Activated T-cell treated with anti-CD3 and anti-CD28 coated beads for 4 hours (primary cell): ENCODE measurements at places on chromosomes 6 and 20.

DNA sequence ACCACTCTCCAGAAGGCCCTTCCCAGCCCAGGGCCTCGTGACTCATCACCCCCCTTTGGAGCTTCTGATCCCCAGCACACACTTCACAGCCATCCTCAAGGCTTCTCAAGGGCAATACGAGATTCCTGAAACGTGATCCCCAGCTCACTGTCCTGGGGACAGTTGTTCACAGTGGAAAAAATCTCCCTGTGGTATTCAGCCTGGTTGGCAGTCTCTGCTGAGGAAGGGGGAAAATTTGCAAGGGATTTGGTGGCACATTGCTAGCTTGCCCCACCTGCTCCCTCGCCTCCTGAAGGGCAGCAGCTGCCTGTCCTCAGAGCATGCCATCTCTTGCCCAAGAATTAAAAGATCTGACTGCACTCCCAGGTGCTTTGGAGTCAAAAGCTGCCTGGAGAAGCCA lies 20.7 kb upstream of the PKHD1 start:
- no peak for DNase-seq

DNA sequence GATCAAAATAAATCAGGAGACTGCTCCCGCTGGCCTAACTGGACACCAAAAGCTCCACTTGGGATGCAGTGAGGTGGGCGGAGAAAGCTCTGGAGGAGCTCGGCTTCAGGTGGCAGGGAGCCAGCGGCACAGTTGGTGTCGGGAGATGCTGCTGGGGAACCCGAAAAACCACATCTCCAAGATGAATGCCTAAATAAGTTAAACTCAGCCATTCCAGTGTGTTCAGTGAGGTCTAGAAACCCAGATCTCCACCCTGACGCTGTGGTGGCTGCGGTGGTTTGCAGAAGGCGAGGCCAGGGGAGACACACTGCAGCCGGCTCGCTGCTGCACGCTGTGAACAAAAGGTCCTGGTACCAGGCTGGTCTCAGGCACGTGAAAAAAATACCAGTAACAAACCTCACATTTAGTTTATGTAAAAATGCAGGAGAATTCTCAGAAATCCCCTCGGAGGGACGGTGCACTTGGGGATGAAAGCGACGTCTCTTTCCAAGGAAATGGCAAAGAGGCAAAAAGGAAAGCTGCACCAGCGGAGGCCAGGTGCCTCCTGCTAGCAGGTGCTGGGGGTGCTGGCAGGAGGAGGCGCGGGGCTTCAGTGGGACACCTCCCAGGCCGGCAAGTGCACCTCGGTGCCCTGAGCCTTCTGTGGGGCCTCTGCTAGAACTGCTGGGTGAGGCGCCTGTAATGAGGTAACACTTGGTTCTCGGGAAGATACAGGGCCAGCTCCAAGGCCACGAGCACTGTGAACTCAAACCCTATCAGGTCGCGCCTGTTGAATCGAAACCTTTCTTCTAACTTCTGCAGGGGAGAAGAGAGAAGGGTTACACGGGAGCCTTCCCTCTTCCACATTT lies 3.6 kb downstream of the RPS21 start:
- DNase-seq = no peak

DNA sequence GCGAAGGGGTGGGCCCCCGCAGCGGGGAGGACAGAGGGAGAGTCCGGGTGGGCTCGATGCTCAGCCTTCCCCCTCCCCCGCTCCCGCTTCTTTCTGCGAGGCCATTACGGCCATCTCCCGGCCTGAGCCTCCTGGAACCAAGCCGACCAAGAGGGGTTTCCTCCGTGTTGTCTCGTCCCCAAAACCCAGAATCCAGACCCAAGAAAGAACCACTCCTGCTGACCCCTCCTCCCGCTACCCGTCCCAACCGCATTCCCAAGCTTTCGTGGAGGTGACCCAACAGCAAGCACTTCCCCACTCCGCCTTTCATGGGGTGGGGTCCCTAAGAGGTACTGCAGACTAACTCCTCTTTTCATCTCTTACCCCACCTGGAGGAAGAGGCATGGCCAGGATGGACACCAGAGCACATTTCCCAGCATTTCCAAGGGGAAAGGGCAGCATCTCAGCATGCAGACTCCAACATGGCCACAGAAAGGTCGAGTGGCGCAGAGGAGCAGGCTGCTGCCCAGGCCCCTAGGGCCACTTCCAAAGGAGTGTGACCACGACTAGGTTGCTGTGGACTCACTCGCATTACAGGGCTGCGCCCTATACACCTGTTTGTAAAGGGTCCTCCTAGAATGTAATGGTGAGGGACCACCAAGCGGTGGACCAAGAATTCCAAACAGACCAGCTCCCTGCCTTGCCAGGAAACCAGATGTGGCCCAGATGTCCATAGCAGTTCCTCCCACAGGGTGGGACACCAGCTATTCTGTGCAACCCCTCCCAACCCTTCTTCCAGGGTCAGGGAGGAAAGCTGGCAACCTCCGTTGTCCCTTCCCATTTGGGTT lies 53.4 kb downstream of the MRPL14 start:
- no peak for DNase-seq

DNA sequence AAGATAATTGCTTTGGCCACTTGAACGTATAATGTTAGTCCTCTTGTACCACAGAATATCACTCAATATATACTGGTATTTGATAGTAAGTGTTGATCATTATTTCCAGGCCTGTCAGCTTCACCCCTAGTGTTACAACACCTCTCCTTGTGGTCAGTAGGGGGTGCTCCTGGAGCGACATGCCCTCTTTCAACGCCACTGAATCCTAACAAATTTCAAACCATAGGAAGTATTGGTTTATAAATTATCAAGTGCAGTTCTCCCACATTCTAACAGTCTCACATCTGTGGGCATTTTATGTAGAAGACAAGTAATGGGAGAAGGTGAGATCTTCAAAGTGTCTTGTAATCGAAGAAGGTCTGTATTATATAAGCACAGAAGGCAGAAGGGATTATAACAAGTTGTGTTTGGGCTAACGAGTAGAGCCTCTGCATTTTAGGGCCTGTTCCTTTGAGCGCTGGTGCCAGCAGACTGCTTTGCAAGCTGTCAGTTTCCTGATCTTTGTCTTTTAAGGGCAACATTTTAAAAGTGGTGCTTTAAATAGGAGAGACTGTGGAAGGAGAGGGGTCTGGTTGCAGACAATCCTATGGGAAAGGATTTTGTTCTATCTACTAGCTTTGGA lies 57.1 kb upstream of the CEP162 start:
- DNase-seq = no peak

GRCh38 chr6:17446713-17447112 lies 53.3 kb downstream of the CAP2 start:
- no peak for DNase-seq

- DNase-seq = no peak
These were observed 53.5 kb upstream of the PLCB1 start for GRCh38 chr20:8078528-8078914.

GRCh38 chr6:143064951-143065683 lies 4.4 kb downstream of the AIG1 start:
- DNase-seq = no peak

DNA sequence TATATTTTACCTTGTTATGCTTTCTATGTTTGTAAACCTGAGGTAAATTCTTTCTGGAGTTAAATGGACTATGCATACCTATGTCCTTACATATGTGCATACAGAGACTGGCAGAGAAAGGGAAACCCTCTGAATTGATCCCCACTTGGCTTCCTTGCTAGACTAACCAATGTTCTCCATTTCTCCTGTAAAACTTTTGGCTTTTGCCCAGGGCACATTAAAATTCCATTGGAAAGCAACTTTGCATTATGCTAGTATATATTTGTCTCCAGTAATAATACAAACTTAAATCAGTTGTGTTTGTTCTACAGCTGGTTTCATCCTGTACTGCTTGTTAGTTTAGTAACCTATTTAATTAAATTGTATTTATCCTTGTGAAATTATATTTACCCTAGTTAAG lies 646.0 kb upstream of the MARCKS start:
- no peak for DNase-seq

- DNase-seq = no peak
These were observed 250.5 kb upstream of the PRND start for GRCh38 chr20:4471221-4471620.

GRCh38 chr6:55782275-55782674 lies 93.1 kb downstream of the BMP5 start:
- DNase-seq = no peak

GRCh38 chr6:149079456-149079855 lies 238.1 kb upstream of the TAB2 start:
- DNase-seq = no peak

GRCh38 chr6:143515061-143515760 lies 3.7 kb upstream of the FUCA2 start:
- DNase-seq = no peak

DNA sequence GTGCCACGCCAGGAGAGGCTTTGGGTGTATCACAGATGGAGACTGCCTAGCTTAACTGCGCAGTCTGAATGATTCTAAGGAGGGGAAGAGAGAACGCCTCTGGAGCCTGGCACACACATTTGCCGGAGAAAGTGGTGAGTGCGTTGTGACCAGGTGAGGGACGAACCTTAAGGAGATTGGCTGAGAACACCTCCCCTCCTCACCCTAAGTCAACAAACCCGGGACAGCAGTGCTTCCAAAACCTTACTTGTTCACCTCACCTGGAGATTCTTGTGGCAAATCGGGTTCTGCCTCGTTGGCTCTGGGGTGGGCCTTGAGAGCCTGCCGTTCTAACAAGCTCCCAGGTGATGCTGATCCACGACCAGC lies 9.4 kb downstream of the SYNJ2 start:
- no peak for DNase-seq

DNA sequence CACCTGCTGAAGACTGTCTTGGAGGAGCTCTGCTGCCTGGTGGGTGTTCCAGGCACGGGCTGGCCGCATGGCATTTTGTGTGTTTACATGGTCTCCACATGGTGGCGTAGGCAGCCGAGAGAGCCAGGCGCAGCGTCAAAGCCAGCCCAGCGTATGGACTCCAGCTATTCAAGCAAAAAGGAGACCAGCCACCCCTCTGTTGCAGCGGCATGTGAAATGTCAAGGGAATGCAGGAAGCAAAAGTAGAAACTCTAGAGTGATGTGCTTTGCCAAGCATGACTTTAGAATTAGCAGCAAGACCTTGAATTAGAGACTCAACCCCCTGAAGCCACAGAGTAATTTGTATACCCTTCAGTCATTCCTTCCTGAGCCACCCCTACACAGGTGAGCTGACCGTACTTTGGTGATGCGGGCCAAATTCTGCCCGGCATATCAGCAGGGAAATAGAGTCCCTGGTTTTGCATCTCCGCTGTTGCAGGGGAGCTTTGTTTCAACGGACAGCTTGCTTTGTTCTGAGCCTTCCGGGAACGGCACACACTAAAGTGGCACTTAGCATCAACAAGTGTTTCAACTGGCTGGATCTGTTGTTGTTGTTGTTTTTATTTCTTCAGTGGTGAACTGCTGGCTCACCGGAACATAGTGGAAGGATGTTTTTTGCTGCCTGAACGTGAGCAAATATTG lies 48.5 kb downstream of the FNDC1 start:
- no peak for DNase-seq
